ENCODE measurements at places on chromosomes 5 and 9.
A peak's percentile ranks its signal among the peaks of the same experiment; 100 is the strongest.

- peak; percentile 43 for DNase-seq
Observed at GRCh38 chr9:83620841-83621636, 1.9 kb upstream of the IDNK start.

GRCh38 chr9:70389621-70390266, 24.7 kb downstream of the KLF9 start:
- no peak for DNase-seq

DNA sequence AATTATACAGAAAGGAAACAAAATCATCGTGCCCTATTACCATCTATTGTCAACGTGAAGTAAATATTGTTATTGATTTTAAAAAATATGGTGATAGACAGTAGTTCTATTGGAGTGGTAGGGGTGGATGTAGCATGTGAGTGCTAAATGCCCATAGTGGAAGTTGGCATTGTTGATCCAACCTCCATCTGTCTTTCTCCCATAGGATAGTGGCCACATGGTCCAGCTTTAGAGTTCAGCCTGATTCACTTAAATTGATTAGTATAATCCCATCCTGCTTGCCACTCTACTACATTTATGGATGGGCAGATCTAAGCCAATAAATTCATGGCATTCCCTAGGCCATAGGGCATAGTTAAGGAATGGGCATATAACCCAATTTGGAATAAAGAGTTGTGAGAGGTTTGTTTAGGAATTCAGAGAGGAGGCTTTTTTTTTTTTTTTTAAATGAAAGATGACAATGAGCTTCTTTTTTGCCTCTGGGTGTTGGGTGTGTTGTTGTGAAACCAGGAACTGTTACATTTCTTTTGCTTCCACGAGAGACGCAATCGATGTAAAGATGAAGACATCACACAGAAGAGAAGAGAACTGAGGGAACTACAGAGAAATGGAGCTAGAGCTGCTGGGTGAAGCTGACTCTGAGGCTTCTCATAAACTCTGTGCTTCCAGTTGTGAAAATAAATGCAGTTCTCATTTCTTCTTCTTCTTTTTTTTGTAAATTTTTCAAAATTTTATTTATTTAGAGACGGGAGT, 12.5 kb upstream of the CHD1 start:
- DNase-seq = no peak

DNA sequence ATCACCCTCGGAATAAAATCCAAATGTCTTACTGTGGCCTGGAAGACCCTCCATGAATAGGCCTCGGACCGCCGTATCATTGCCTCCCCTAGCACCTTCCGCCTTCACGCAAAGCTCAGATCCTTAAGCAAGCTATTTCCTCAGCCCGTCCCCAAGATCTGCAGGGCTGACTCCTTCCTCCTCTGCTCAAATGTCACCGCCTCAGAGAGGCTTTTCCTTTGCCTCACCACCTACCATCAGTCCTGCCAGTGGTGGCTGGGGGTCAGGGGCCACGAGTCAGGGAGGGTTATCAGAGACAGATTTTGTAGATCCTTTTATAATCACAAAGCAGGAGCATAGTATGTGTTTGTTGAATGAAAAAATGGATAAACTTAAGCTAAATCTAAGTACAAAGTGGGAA, 74.4 kb upstream of the KIF2A start:
- no peak for DNase-seq

GRCh38 chr9:18371621-18372020, 102.3 kb upstream of the ADAMTSL1 start:
- DNase-seq = no peak

GRCh38 chr5:155943516-155944407, 383.2 kb upstream of the SGCD start:
- DNase-seq = peak; percentile 4

DNA sequence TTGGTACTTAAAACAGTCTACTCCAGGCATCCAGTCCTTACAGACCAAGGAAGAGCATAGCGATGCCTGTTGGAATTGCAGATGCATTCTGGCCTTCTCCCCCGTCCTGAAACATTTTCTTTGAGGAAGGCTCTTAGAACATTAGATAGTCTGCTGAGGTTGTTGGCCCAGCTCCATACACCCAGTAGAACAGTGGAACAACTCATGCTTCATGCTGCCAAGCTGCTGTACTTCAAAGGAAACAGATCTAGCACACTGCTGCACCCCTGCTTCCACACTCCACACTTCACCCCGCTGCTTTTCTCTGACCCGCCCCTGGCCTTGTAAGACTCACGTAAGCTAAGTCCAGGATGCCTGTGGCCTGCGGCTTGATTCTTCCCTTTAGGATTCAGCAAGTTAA, 33.4 kb upstream of the NCS1 start:
- no peak for DNase-seq

Measured in activated CD4-positive, alpha-beta T cell treated with anti-CD3 and anti-CD28 coated beads for 4 hours (primary cell).